ENCODE measurements at places on chromosomes 3 and 15. TPM values are rescaled to one million over a fixed set of nuclear protein-coding genes. Genes with fewer than 3 reads are reported as not detected.

The GREM1 gene
- 0.20 TPM for polyA plus RNA-seq

The SLC27A2 gene
- 67.2 TPM for polyA plus RNA-seq

The NOX5 gene
- polyA plus RNA-seq = 0.40 TPM

The SPATA12 gene
- polyA plus RNA-seq = not detected

Data from right renal cortex interstitium (tissue), 3 donors.